ENCODE measurements at places on chromosomes 11 and 22.

DNA sequence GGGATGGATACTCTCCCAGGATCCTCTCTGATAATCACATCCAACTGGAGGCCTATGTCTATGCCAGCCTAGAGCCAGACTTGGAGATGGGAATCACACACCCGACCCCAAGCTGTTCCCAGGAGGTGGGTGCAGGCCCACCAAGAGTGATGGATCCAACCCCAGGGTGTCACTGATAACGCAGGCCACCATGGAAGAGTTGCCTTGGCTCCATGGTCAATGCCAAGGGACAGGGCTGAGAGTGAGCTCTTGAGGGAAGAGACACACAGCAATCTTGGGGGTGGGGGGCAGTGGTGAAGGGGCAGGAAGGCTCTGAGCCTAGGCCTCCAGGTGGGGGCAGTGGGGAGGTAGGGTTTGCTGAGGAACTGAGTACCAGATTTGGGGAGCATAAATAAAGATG is 16.9 kb downstream of the TUB start:
- no peak for DNase-seq

DNA sequence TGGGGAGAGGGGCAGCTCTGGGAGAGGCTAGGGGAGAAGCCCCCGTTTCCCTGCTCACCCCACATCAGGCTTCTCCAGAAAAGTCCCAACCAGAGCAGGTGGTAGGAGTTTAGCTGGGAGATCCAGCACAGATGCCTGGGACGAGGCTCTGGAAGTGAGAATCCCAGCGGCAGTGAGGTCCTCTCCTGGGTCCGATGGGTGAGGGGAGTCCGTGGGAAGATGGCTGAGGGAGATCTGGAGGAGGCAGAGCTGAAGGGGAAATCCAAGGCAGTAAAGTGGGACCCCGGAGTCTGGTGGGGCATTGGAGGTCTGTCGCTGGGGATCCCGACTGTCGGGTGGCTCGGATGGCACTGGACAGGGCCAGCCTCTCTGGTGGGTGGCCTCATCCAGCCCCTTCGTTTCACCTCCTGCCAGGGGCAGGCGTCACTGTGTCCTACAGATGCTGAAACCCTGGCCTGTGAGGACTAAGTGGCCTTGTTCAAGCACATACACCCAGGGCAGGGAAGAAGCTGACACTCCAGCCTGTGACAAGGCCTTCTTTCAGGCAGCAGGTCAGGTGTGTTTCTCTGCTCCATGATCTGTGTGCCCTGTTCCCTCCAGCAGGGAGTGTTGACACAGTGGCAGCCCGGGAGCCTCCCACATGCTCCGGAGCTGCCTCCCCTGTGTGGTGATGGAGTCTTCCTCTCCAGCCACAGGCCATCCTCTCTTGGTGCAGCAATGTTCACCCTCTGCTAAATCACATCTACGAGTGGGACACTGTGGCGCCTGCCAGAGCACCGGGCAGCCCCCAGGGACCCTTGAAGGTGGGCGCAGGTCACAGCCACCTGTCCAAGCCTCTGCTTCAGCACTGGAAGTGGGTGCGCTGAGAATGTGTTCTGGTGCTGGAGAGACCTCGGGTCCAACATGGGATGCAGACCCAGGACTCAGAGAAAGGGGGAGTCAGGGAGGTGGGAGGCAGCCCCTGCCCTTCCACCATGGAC is 850.8 kb downstream of the BRD1 start:
- no peak for DNase-seq

- DNase-seq: no peak
Measured at GRCh38 chr22:50535113-50535512, 5.3 kb upstream of the TYMP start.

DNA sequence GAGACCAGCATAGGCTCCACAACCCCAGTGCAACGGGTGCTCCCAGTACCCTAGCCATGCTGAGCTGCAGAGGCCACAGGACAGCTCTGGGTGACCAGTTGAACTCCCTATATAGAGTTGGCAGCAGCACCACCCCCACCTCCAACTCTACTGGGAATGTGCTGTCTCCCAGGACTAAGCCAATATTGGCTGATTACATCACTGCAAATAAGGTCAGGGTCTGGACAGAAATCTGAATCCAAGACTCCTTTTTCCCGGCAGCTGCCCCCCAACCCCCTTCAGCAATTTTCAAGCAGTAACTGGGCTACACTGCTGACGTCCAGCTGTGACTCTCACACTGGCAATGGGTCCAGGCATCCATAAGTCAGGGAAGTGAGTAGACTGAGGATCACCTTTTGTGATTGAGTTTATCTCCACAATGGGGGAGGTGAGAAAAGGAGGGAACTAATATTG is at the start of gene HPX:
HPX (minus strand) TSS at position 82 of the 453 bp plus-strand sequence; CDS start at position 58, 24 bp downstream.
- no peak for DNase-seq

GRCh38 chr11:73478737-73479347 is 102.6 kb downstream of the RELT start:
- DNase-seq: no peak

DNA sequence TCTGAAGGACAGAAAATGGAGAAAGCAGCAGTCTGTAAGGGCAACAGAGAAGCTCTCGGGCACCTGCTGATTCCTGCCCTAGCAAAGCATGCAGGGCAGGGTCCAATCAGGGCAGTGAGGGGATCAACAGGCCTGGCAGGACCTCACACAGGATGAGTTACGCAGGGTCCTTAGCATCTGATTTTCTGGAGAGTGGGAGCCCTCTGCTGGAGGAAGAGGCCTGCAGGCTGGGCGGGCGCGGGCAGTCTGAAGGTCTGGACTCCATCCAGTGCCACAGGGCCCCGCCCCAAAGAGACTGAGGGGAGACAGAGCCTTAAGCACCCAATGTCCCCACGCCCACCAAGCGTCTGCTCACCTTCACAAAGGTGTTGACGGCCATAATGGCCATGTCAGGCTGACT is 28.9 kb downstream of the AP1B1 start:
- no peak for DNase-seq

- DNase-seq: no peak
Measured at GRCh38 chr11:75376175-75376574, 23.1 kb upstream of the RPS3 start.

DNA sequence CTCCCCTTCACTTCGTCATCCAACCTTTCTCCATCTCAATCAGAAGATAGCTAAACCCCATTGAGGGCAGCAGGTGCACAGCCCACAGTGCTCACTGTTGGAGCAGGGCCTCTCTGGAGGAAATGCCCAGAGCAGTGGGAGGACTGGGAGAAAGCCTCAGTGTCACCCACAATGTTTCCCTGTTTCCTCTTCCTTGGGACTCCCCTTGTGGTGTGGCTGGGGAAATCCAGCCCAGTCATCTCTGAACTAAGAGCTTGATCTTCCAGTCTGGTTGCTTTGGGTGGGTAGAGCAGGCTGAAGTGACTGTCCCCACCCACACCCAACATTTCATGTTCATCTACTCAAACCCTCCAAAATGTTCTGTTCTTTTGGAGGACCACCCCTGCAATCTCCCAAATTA is 29.8 kb upstream of the EED start:
- peak; percentile 21 for DNase-seq

- no peak for DNase-seq
Measured at GRCh38 chr11:100785148-100785983, 98.3 kb downstream of the ARHGAP42 start.

DNA sequence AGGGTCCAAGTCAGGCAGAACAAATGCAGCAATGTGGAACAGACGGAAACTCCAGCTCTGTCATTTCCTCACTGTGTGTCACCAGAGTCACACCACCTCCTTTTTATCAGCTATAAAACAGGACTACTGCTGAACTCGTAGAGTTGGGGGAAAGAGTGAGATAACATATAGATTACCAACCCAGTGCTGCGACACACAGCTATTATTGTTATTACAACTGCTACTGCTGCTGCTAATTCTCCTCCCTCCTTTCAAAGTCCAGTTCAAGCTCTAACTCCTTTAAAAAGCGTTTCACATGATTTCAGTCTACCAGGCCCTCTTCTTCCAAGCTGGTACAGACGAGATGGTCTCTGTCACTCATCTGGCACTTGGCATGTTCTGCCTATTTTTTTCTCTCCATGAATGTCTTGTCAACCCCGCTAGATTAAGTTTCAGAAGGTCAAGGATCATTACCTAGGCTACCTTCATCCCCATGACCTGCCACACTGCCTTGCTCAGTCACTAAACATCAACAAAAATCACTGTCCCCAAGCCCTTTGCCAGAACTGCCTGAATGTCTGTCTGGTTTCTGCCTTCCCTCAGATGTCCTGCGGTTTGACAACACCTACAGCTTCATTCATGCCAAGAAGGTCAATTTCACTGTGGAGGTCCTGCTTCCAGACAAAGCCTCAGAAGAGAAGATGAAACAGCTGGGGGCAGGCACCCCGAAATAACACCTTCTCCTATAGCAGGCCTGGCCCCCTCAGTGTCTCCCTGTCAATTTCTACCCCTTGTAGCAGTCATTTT is 3.7 kb upstream of the MTFP1 start:
- DNase-seq: no peak

DNA sequence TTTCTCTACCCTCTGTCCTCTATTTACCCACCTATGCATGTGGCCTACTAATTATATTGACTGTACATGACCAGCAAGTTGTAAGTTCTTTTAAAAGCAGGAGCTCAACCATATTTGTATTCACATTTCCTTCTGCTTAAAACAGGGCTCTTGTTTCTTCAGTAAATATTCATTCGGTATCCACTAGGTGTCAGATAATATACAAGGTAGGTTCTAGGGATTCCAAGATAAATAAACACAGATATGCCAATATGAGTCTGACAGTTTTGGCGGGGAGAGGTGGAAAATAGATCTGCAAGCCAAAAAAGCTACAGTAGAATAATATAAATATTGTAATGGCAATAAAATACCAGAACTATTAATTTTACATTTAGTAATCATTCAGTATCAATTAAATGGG is 15.3 kb upstream of the RAB30 start:
- no peak for DNase-seq

GRCh38 chr22:28413612-28414399 is 265.8 kb downstream of the TTC28 start:
- DNase-seq: no peak

GRCh38 chr11:23554002-23554401 is 693.7 kb upstream of the CCDC179 start:
- DNase-seq: no peak

DNA sequence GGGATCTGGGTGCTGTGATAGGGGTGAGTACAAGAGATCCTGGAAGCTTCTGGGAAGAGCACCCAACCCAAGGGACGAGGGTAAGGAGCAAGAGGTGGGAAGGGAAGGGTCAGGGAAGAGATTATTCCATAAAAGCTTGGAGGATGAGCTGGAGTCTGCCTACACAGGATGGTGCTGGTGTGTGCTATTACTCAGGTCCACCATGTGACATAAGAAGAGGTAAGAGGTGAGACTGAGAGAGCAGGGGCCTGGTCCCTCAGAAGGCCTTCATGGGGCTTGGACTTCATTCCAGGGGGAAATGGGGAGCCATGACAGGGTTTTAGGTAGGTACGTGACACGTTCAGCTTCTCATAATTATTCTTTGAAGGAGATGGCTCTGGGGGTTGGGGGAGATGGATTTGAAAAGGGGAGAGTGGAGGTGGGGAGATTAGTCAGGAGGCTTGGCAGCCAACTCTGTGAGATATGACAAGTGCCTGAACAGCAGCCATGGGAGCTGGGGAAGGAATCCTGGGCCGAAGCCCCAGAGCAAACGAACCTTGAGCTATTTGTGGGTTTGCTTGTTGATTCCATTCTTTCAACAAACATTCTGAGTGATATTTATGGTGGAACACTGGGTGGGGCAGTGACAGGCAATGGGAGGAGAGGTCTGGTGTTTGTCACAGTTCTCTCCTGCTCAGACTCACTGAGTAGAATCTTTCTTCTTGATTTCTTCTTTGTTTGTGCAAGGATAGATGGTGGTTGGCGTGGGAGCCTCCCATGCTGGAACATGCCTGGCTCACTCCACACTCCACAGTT is 11.2 kb upstream of the NCAM1 start:
- no peak for DNase-seq

- no peak for DNase-seq
Measured at GRCh38 chr11:34680206-34680605, 59.3 kb downstream of the EHF start.

GRCh38 chr11:93289782-93290463 is 40.6 kb upstream of the DEUP1 start:
- no peak for DNase-seq

DNA sequence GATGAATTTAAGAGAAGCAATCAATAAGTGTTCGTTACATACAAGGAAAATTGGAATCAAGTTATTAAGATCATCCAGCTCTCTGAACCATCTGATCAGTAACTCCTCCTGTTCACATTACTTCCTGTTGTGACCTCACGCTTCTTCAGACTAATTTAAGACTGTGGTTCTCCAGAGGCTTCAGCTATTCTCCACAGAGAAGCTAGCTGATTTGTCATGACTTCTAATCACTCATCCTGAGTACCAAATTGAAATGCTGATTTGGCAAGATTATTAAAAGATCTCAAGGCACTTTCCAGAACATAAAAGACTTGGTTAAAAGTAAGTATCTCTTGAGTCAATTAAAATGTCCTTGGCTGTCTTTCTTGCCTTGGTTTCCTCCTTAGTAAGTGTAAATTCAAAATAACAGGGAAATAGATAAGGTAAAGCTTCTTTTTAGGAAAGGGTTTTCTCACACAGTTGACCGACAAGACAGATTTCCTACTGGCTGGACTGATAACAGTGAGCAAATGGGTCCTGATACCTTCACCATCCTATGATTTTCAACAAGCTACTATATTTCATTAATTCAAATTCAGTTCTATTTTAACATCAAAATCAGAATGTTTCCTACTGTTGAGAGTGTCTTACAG is 38.5 kb downstream of the GAB2 start:
- DNase-seq: no peak

DNA sequence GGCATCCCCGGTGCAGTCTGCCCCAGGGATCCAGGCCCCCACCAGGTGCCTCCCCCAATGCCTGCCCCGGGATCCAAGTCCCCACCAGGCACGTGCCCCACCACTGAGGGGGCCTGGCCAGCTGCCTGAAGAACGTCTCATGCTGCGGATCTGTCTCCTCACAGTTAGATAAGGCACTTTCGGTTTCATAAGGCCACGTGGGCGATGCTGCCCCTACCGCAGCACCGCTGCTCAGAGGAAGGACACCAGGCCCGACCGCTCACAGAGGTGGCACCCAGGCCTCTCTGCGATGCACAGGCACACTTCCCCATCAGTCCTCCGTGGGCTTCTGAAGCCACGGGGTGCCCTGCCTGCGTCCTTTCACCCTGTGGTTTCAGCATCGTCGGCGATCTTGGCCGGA is 68.1 kb upstream of the BID start:
- peak; percentile 61 for DNase-seq

DNA sequence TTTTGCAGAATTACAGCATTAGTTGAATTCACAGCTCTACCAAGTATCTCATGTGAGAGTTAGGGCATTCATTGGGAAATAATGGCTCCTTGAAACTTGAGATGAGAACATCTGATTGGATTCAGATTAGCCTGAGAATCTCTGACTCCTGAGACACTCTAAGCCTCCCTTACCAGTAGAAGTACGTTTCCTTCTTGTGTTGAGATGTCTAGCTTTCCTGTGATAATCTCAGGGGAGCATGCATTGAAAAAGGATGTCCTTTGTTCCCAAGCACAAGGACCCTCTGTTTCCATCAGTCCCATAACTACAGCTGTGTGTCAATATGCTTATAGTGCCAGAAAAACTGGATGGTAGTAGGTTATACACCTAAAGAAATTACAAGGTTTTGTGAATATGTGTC is 35.2 kb upstream of the RDX start:
- DNase-seq: no peak

- DNase-seq: no peak
Measured at GRCh38 chr11:132944569-132944944, 587.7 kb downstream of the OPCML start.

All from CD4-positive, alpha-beta T cell treated with Interleukin-10 for 1 hour (primary cell).